ENCODE measurements at places on chromosomes 7 and 10. TPM values are rescaled to one million over a fixed set of nuclear protein-coding genes. Genes with fewer than 3 reads are reported as not detected.

The AKR1C1 gene
- 28.1 TPM for polyA plus RNA-seq

The MKX gene
- 0.01 TPM for polyA plus RNA-seq

The LRIT1 gene
- polyA plus RNA-seq: not detected

- DNase-seq: no peak
These were observed 52.0 kb downstream of the ZNF22 start for GRCh38 chr10:45052700-45053099.

DNA sequence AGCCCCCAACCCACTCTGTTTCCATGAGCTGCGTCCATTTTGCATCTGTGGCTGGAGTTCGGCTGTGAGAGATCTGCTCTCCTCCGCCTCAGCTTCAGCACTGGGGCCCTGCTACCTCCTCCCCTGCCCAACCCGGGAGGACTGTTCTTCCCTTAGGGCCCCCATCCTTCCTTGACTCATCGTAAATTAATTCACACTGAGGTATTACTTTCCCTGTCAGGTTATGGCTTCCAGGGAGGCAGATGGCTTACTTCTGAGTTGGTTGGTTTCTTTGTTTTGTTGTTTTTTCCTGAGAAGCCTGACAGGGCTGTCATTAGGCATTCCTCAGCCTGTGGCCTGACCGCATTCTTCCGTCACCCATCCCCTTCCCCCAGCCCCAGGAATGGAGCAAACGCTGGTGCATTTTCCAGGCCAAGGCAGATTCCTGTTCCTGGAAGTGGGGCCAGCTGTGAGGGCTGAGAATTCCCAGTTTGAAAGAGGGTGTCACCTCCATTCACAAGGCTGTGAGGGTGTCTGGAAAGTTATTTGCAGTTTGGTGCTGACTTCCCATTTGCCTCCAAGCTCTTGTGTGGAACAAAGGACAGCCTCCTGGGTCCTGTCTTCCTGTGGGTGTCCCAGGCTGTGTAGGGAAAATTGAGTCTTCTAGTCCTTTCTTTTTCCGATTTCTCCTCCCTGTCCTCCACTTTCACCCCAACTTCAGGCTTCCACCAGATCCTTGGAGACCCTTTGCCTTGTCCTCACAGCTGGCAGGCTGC lies 11.7 kb downstream of the CPA5 start:
- DNase-seq: peak; percentile 93

DNA sequence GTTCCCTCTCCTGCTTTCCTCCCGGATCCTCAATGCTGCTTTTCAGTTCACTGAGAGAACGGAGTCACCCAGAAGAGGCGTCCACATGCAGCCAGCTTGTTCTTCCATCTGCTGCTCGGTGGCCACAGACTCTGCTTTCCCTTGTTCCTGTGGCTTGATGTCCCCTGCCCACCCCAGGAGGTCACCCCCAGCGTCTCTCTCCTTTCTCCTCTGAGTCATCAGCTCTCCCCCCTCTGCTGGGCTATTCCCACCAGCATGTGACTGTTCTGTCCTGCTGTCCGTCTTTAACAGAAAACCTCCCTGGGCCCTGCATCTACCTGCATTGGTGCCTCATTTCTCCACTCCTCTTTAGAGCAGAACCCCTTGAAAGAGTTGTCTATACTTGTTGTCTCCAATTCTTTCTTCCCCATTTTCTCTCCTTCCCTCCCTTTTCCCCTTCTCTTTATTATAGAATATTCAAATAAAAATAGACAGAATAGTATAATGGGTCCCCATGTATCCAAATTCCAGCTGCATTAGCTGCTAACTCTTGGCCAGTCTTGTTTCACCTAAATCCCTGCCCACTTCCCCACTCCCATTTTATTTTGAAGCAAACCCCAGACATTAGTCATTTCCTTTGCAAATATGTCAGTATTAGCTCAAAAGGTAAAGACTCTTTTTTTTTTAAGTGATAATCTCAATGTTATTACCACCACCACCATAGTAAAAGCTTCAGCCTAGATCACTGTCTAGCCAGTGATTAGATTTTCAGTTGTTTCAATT lies 4.1 kb downstream of the ZNF282 start:
- no peak for DNase-seq

DNA sequence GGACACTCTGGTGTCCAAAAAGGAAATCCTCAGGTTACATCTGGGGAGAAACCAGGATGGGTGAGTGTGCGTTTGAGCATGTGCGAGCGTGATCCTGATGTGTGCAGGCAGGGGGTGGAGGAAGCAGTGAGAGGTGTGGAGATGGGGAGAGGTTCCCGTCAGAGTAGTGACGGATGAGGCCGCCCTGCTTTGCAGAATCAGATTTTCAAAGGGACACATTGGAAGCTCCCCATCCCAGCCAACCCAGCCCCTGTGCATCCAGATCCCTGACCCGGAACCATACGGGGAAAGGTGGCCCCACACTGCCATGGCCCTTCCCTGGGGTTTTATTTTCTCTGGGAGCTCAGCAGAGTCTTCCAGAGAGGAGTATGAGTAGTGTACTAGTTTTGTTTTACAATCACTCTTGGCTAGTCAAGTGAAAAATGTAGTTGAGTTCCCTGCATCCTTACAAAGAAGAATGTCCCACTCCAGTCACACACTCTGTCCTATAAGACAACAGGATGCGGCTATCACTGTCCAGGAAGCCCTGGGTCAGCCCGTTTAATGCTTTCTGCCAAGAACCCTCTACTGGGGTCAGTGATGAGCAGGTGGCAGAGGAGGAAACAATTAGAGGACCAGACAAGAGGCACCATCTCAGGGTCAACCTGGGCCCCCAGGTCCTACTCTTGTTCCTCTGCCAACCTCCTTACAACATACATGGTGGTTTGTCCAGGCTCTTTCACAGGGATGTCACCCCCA lies 46.8 kb upstream of the PDLIM1 start:
- DNase-seq: no peak

- no peak for DNase-seq
These were observed 58.3 kb downstream of the MINDY4 start for GRCh38 chr7:30829471-30829870.

Measured in keratinocyte (primary cell).